ENCODE measurements at places on chromosomes 1 and 21.

DNA sequence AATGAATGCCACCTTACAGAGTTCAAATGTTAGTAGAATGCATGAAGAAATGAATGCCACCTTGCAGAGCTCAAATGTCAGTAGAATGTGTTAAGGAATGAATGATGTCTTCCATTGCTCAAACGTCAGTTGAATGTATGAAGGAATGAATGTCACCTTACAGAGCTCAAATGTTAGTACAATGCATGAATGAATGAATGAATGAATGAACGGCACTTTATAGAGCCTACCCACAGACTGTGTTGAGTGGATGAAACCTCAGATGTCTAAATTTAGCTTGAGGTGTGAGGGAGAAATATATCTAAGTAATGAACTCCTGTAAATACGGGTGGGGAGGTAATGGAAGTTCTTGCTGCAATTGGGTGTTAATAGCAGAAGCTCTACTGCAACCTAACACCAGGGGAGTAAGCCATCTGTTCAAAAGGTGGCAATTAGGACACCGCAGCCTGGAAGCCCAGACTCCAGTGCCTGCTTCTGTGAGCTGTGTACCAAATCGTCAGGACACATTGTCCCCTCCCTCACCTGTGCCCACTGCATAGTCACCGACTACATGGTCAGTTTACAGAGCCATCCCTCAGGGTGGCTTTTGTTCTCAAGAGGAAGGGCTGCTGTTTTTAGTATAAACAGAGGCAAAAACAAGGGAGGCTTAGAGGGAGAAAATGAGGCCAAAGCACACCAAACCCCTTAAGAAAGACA is 26.7 kb downstream of the SUSD4 start:
- DNase-seq, result no peak

GRCh38 chr1:178543290-178543607 is 30.3 kb downstream of the TEX35 start:
- DNase-seq, result no peak

- DNase-seq, result no peak
Measured at GRCh38 chr1:158176399-158176798, 4.3 kb upstream of the CD1D start.

DNA sequence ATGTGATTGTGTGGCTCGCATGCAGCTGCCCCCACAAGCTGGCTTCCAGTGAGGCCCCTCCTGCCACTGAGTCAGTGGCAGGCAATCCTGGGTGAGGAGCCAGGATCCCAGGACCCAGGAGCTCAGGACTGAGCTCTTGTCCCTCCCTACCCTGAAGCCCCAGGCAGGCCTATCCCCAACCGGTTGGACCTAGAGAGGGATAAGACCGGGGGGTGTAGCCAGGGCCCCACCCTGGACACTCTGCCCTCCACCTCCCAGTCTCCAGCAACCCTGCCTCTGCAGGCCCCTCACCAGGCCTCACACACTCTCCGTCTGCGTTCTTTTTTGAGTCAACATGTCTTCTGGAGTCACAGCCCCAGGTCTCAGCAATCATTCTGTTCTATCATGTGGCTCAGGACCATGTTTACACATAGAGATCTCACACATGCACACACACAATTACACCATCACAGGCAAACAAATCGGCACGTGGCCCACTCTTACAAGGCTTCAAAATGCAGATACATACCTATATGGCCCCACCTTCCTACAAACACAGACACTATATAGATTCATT is 2.6 kb downstream of the VSIG8 start:
- no peak for DNase-seq

GRCh38 chr1:244727871-244728474 is 75.0 kb downstream of the DESI2 start:
- DNase-seq, result no peak

DNA sequence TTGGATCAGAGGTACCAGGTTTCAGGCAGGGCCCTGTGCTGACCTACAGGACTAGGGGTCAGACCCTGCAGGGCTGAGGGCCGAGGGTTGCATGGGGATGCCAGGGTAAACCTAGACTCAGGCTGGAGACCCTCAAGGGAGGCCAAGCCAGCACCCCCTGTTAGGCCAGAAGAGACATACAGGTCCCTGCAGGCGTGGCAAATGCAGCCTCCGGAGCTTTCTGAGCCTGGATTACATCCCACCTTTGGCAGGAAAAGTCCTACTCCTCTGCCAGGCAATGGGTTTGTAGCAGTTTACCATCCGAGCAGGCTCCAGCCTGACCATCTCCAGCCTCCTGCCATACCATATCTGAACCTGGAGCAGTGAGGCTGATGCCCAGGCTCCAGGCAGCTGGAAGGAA is 425.3 kb downstream of the NPHP4 start:
- no peak for DNase-seq

DNA sequence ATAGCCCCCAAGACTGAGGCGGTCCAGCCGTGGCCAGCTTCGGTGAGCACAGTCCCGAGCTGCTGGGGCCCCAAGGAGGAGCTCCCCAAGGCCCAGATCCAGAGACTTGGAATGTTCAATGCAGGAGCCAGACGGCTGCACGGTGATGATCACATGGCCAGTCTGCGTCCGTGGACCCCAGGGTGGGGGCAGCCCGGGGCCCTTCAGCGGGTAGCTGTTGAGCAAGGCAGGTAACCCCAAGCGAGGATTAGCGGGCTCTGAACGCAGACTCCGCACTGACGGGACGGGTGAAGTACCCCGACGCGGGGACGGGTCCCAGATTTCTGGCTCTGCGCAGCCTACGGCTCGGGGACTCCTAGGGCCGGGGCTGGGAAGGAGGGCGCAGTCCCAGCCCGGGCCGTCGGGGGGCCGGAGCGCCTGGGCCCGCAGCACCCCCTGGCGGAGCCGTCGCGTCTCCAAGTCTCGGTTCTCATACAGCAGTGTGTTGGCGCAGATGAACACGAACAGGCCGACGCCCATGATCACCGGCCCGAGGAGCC is 2.7 kb downstream of the TMEM200B start:
- DNase-seq, result no peak

DNA sequence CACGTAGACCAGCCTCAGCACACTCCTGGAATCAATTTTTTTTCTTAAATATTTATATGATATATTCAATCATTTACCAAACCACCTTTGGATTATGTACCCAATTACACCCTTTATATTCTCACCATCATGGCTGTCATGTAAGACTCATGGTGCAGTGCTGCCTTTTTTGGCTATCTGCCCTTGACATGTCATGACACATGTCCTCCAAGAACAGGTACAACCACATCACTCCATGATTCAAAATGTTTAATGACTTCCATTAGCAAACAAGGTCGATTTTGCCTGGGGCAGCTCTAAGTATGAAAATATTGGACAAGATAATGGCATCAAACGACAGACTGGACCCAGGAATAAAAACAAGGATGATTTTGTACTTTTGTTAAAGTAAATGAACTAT is 861.1 kb upstream of the ADAMTS5 start:
- no peak for DNase-seq

GRCh38 chr21:45819478-45820170 is 161.9 kb upstream of the COL6A1 start:
- no peak for DNase-seq

DNA sequence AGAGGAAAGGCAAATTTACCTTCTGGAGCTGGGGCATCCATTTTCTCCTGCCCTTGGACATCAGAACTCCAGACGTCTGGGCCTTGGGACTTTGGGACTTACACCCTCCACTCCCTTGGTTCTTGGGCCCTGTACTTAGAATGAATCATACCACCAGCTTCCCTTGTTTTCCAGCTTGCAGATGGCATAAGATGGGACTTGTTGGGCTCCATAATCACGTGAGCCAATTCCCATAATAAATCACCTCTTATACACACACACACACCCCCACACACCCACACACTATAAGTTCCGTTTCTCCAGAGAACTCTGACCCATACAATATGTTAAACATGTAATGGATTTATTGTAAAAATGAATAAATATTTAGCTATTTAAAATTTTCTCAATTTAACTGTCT is 185.7 kb downstream of the GIPC2 start:
- DNase-seq, result no peak

GRCh38 chr21:34792504-34793089 is 123.8 kb downstream of the CLIC6 start:
- DNase-seq, result no peak

Data from kidney epithelial cell (primary cell).